Activated CD8-positive, alpha-beta memory T cell treated with anti-CD3 and anti-CD28 coated beads, Interleukin-2, amount 10 ng/mL, durations not matched to agents 7 days and 5 days (primary cell): ENCODE measurements at places on chromosomes 5 and 9. TPM values are rescaled to one million over a fixed set of nuclear protein-coding genes. Genes with fewer than 3 reads are reported as not detected.

Gene FGF1
- not detected for total RNA-seq

Gene DIRAS2
- not detected for total RNA-seq

Gene ZNF462
- 0.26 TPM for total RNA-seq

Gene TTC16
- 1.2 TPM for total RNA-seq

Gene TOR2A
- 24.1 TPM for total RNA-seq

Gene PCDH1
- not detected for total RNA-seq

Gene GBGT1
- 3.9 TPM for total RNA-seq

Gene KLHL3
- 3.0 TPM for total RNA-seq

Gene NME5
- not detected for total RNA-seq

Gene OR4F3
- total RNA-seq = not detected

Gene RPS14
- total RNA-seq = 1,980 TPM

Gene SUSD1
- 21.2 TPM for total RNA-seq

Gene PLCXD3
- total RNA-seq = not detected

Gene WDR38
- not detected for total RNA-seq

GRCh38 chr5:67954351-67954750 is 261.2 kb upstream of the PIK3R1 start:
- H3K4me3 ChIP-seq = no peak overlapping the region
- H3K4me1 ChIP-seq = no peaks in the 10 kb centered on the region

- no peak overlapping the region for H3K4me3 ChIP-seq
- no peak overlapping the region for H3K27ac ChIP-seq
- no peak for DNase-seq
- peaks cover 3% of the 10 kb centered on the region for H3K4me1 ChIP-seq
These were observed 102.4 kb downstream of the PCSK1 start for GRCh38 chr5:96330530-96331140.

GRCh38 chr5:72244862-72245371 is 75.1 kb downstream of the MRPS27 start:
- no peak for DNase-seq
- H3K4me3 ChIP-seq = no peak overlapping the region
- peaks cover 9% of the 10 kb centered on the region for H3K4me1 ChIP-seq
- no peaks in the 10 kb centered on the region for H3K27me3 ChIP-seq

GRCh38 chr5:103327893-103328292 is 69.3 kb downstream of the MACIR start:
- H3K27me3 ChIP-seq = peaks cover 50% of the 10 kb centered on the region
- no peak overlapping the region for H3K4me3 ChIP-seq
- no peak for DNase-seq

GRCh38 chr5:82594097-82594496 is 315.9 kb upstream of the RPS23 start:
- DNase-seq = no peak
- no peak overlapping the region for H3K27ac ChIP-seq

GRCh38 chr5:67942421-67942820 is 273.1 kb upstream of the PIK3R1 start:
- no peaks in the 10 kb centered on the region for H3K36me3 ChIP-seq
- H3K4me3 ChIP-seq = no peak overlapping the region
- peaks cover 12% of the 10 kb centered on the region for H3K27me3 ChIP-seq
- DNase-seq = no peak
- no peak overlapping the region for H3K27ac ChIP-seq

GRCh38 chr5:115949096-115949495 is 13.2 kb upstream of the LVRN start:
- no peaks in the 10 kb centered on the region for H3K36me3 ChIP-seq
- H3K27ac ChIP-seq = no peak overlapping the region
- no peak overlapping the region for H3K4me3 ChIP-seq

DNA sequence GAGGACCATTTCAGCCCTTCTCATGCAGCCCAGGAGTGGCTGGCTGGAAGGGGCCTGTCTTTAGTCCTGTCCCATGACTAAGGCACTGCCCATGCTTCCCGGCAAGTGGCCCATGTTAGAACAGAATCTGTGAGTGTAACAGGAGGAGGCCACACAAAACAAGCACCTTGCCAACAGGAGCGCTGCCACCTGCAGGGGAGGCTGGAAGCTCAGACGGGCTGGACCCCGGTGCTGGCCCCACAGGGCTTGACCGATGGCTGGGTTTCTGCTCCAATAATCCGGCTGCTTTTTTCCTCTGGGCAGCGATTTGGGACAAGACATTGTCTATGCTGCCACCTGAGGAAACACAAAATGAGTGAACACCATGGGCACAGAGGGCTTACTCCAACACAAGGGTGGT is 28.4 kb downstream of the ANKS6 start:
- no peaks in the 10 kb centered on the region for H3K27me3 ChIP-seq
- H3K36me3 ChIP-seq = peaks cover 9% of the 10 kb centered on the region
- H3K27ac ChIP-seq = no peak overlapping the region
- H3K4me3 ChIP-seq = no peak overlapping the region

- H3K27me3 ChIP-seq = peaks cover 7% of the 10 kb centered on the region
- no peaks in the 10 kb centered on the region for H3K36me3 ChIP-seq
- H3K4me1 ChIP-seq = peaks cover 9% of the 10 kb centered on the region
- peak; percentile 72 for DNase-seq
- peak overlapping the region; percentile 61 for H3K27ac ChIP-seq
These were observed 205.8 kb upstream of the IER5L start for GRCh38 chr9:129383561-129384490.

GRCh38 chr9:89466451-89467277 is 31.2 kb downstream of the SEMA4D start:
- peak overlapping the region; percentile 36 for H3K4me3 ChIP-seq
- H3K4me1 ChIP-seq = peaks cover 98% of the 10 kb centered on the region
- peak; percentile 68 for DNase-seq
- H3K27me3 ChIP-seq = no peaks in the 10 kb centered on the region
- H3K36me3 ChIP-seq = peaks cover 79% of the 10 kb centered on the region

GRCh38 chr5:167853421-167853820 is 438.0 kb upstream of the WWC1 start:
- H3K4me3 ChIP-seq = no peak overlapping the region
- peaks cover 1% of the 10 kb centered on the region for H3K36me3 ChIP-seq
- no peak overlapping the region for H3K27ac ChIP-seq
- DNase-seq = no peak
- no peaks in the 10 kb centered on the region for H3K4me1 ChIP-seq
- no peaks in the 10 kb centered on the region for H3K27me3 ChIP-seq

GRCh38 chr5:173834071-173834771 is 53.9 kb upstream of the CPEB4 start:
- no peaks in the 10 kb centered on the region for H3K27me3 ChIP-seq
- no peak overlapping the region for H3K27ac ChIP-seq
- H3K4me3 ChIP-seq = no peak overlapping the region

- peaks cover 57% of the 10 kb centered on the region for H3K27me3 ChIP-seq
- H3K4me3 ChIP-seq = peak overlapping the region; percentile 13
- H3K4me1 ChIP-seq = peaks cover 33% of the 10 kb centered on the region
- no peak for DNase-seq
- H3K36me3 ChIP-seq = peaks cover 13% of the 10 kb centered on the region
These were observed 2.2 kb downstream of the NR2F1 start for GRCh38 chr5:93585041-93585766.

GRCh38 chr9:28792716-28793115 is 1219.4 kb upstream of the C9orf72 start:
- H3K4me3 ChIP-seq = no peak overlapping the region
- no peaks in the 10 kb centered on the region for H3K36me3 ChIP-seq

- H3K36me3 ChIP-seq = peaks cover 25% of the 10 kb centered on the region
- no peak overlapping the region for H3K27ac ChIP-seq
- no peak overlapping the region for H3K4me3 ChIP-seq
- peaks cover 2% of the 10 kb centered on the region for H3K4me1 ChIP-seq
These were observed 58.2 kb downstream of the F2RL2 start for GRCh38 chr5:76565009-76565408.

GRCh38 chr5:180332051-180332517 is 21.1 kb downstream of the GFPT2 start:
- peaks cover 12% of the 10 kb centered on the region for H3K27me3 ChIP-seq
- no peak overlapping the region for H3K27ac ChIP-seq
- H3K36me3 ChIP-seq = no peaks in the 10 kb centered on the region
- no peak for DNase-seq
- peaks cover 3% of the 10 kb centered on the region for H3K4me1 ChIP-seq

DNA sequence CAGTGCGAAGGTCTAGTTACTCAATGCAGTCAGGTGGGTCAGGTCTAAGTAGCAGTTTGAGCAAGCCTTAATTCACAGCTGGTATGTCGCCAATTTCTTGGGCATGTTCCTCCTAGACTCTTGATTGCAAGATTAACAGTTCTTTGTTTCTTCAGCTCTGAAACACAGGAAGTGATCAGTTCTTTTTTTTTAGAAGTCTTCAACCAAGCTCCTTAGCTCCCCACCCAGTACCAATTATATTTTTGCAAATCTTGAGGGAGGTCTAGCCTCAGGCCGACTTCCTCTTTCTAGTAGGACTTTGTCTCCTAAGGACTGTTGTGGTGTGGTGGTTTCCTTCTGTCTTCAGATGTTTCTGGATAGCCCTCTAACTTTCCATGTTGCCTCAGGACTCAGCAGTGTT is 2054.2 kb downstream of the MAT2B start:
- no peaks in the 10 kb centered on the region for H3K36me3 ChIP-seq
- H3K4me3 ChIP-seq = no peak overlapping the region
- no peaks in the 10 kb centered on the region for H3K4me1 ChIP-seq
- no peaks in the 10 kb centered on the region for H3K27me3 ChIP-seq
- H3K27ac ChIP-seq = no peak overlapping the region
- no peak for DNase-seq

GRCh38 chr5:177432839-177433657 is 6.6 kb downstream of the GRK6 start:
- no peak overlapping the region for H3K4me3 ChIP-seq
- peaks cover 57% of the 10 kb centered on the region for H3K36me3 ChIP-seq
- no peaks in the 10 kb centered on the region for H3K27me3 ChIP-seq
- H3K4me1 ChIP-seq = peaks cover 67% of the 10 kb centered on the region

- H3K27ac ChIP-seq = no peak overlapping the region
- DNase-seq = no peak
- no peak overlapping the region for H3K4me3 ChIP-seq
- no peaks in the 10 kb centered on the region for H3K27me3 ChIP-seq
- H3K4me1 ChIP-seq = peaks cover 6% of the 10 kb centered on the region
These were observed 40.8 kb downstream of the GRAMD2B start for GRCh38 chr5:126464016-126464415.

- peaks cover 15% of the 10 kb centered on the region for H3K27me3 ChIP-seq
- H3K4me1 ChIP-seq = peaks cover 12% of the 10 kb centered on the region
- no peak overlapping the region for H3K4me3 ChIP-seq
- H3K27ac ChIP-seq = no peak overlapping the region
- no peaks in the 10 kb centered on the region for H3K36me3 ChIP-seq
- DNase-seq = no peak
These were observed 217.6 kb downstream of the ROR2 start for GRCh38 chr9:91732187-91733005.

GRCh38 chr9:110371411-110372007 is 33.8 kb upstream of the TXNDC8 start:
- DNase-seq = no peak
- no peak overlapping the region for H3K4me3 ChIP-seq
- no peaks in the 10 kb centered on the region for H3K4me1 ChIP-seq
- no peaks in the 10 kb centered on the region for H3K36me3 ChIP-seq
- no peaks in the 10 kb centered on the region for H3K27me3 ChIP-seq
- H3K27ac ChIP-seq = no peak overlapping the region

DNA sequence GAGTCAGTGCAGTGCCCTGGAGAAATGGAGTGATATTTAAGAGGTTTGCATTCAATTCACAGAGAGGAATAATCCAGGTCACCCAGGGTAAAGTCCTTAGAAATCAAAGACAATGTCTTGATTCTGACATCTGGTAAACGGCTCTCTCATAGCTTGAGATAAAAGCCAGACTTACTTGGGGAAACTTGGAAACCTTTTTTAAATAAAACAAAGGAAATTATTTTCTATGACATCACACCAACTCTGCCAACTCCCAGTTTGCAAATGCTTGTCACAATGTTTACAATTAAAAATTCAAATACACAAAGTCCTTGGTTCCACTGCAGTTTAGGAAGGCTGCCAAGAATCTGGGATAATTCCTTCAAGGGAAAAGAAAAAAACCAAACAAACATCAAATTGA is 255.1 kb upstream of the NREP start:
- no peak for DNase-seq
- H3K27ac ChIP-seq = no peak overlapping the region
- no peaks in the 10 kb centered on the region for H3K4me1 ChIP-seq

DNA sequence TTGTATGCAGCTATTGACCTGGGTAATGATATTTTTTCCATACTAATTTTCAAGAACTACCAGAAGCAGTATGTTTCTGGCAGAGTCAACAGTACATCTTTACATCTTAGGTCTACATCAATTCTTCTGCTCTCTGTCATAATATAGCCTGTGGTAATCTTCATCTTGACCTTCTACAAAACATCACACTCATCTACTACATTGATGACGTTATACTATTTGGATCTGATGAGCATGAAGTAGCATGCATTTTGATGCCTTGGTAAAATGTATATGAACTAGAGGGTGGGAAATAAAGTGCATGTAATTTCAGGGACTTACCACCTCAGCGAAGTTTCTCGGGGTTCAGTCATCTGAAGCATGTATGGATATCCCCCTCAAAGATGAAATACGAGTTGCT is 629.7 kb upstream of the SGCD start:
- H3K4me3 ChIP-seq = no peak overlapping the region
- H3K27ac ChIP-seq = no peak overlapping the region
- DNase-seq = no peak
- no peaks in the 10 kb centered on the region for H3K4me1 ChIP-seq
- no peaks in the 10 kb centered on the region for H3K27me3 ChIP-seq

- DNase-seq = no peak
- peaks cover 56% of the 10 kb centered on the region for H3K36me3 ChIP-seq
- H3K4me1 ChIP-seq = peaks cover 14% of the 10 kb centered on the region
- H3K27ac ChIP-seq = peak overlapping the region; percentile 43
- no peaks in the 10 kb centered on the region for H3K27me3 ChIP-seq
These were observed 13.5 kb downstream of the SDHA start for GRCh38 chr5:231661-232060.

GRCh38 chr9:113775749-113776148 is 100.4 kb upstream of the ZNF618 start:
- H3K4me3 ChIP-seq = no peak overlapping the region
- DNase-seq = peak; percentile 18
- no peak overlapping the region for H3K27ac ChIP-seq
- no peaks in the 10 kb centered on the region for H3K4me1 ChIP-seq
- H3K36me3 ChIP-seq = no peaks in the 10 kb centered on the region

- H3K27me3 ChIP-seq = peaks cover 8% of the 10 kb centered on the region
- no peak for DNase-seq
- no peaks in the 10 kb centered on the region for H3K4me1 ChIP-seq
- H3K4me3 ChIP-seq = no peak within 1 kb of the TSS
- H3K36me3 ChIP-seq = peaks cover 2% of the 10 kb centered on the region
- H3K27ac ChIP-seq = no peak within 1 kb of the TSS
These were observed at the start of gene PCDHB2 for GRCh38 chr5:141094481-141095262. Gene PCDHB2 (plus strand): TSS chr5:141094615. CDS start chr5:141094791, 176 bp downstream.

- no peak for DNase-seq
- H3K27me3 ChIP-seq = no peaks in the 10 kb centered on the region
- H3K27ac ChIP-seq = no peak overlapping the region
- H3K4me3 ChIP-seq = no peak overlapping the region
These were observed 161.4 kb upstream of the KLF4 start for GRCh38 chr9:107650995-107651394.

- peaks cover 36% of the 10 kb centered on the region for H3K36me3 ChIP-seq
- no peak for DNase-seq
- peaks cover 65% of the 10 kb centered on the region for H3K4me1 ChIP-seq
These were observed 4.5 kb downstream of the ST6GALNAC4 start for GRCh38 chr9:127912296-127912695.

GRCh38 chr5:2917093-2917492 is 165.6 kb upstream of the IRX2 start:
- no peak for DNase-seq
- H3K27ac ChIP-seq = no peak overlapping the region
- H3K27me3 ChIP-seq = no peaks in the 10 kb centered on the region

GRCh38 chr9:93846349-93846748 is 108.8 kb downstream of the BARX1 start:
- H3K27ac ChIP-seq = no peak overlapping the region
- H3K36me3 ChIP-seq = no peaks in the 10 kb centered on the region
- DNase-seq = no peak
- H3K27me3 ChIP-seq = peaks cover 37% of the 10 kb centered on the region
- H3K4me1 ChIP-seq = no peaks in the 10 kb centered on the region
